ENCODE measurements at places on chromosomes 13 and 19.

DNA sequence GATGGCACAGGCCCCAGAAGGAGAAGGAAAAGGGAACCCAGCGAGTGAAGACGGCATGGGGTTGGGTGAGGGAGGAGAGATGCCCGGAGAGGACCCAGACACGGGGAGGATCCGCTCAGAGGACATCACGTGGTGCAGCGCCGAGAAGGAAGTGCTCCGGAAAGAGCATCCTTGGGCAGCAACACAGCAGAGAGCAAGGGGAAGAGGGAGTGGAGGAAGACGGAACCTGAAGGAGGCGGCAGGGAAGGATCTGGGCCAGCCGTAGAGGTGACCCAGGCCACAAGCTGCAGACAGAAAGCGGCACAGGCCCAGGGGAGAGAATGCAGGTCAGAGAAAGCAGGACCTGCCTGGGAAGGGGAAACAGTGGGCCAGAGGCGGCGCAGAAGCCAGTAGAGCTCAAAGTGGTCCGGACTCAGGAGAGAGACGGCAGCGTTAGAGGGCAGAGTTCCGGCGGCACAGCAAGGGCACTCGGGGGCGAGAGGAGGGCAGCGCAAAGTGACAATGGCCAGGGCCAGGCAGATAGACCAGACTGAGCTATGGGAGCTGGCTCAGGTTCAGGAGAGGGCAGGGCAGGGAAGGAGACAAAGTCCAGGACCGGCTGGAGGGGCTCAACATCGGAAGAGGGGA, 1.1 kb downstream of the PPP1R12C start:
- peak; percentile 91 for DNase-seq

DNA sequence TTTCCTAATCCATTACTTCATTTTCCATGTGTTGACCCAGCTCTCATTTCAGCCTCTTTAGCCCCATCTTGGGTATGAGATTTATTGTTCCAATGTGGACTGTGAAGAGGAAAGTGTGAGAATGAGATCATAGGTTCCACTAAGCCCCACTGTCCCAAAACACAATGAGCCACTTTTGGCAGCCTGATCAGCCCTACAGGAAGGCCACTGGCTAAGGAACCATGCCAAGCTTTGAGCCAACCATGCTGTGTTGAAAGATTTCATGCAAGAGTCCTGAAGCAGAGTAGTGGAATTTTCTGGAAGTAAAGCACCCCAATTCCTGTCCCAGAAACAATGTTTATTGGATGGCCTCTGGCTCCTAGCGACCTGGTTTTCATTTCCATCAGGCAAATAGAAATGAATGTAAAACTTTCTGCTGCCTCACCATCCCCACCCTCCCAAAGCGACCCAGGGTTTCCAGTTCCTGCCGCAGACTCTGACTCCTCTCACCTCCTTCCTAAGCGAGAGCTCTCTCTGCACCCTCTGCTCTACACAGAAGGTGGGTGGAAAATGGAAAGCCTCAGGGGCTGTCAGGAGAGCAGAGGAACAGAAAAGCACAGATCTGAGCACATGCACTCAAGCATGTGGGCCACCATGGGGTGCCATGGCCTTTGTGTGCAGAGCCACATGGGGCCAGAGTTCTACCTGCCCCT, 73.1 kb downstream of the KCTD12 start:
- no peak for DNase-seq

DNA sequence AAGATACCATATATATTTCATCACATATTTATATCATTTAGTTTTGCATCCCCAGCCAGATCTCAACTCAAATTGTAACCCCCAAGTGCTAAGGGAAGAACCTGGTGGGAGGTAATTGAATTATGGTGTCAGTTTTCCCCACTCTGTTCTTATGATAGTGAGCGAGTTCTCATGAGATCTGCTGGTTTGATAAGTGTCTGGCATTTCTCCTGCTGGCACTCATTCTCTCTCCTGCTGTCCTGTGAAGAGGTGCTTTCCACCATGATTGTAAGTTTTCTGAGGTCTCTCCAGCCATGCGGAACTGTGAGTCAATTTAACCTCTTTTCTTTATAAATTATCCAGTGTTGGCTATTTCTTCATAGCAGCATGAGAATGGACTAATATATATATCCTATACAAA, 462.5 kb upstream of the SLITRK5 start:
- DNase-seq = no peak

DNA sequence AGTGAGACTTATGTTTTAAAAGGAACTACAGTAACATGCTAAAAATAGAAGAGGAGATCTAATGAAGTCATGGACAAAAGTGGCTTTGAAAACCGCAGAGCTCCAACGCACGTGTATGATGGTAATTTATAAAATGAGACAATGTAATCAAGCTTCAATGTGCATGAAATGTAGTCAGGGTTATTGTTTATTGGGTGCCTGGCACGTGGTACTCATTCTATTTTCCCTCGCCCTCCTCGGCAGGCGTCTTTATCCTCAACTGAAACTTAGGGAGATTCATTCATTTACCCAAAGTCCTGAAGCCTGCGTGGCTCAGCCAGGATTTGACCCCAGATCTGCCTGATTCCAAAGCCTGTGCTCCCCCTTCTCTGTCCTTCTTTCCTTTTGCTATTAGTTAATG, 79.8 kb downstream of the CHST8 start:
- no peak for DNase-seq

GRCh38 chr19:33450689-33451088, 70.9 kb downstream of the PEPD start:
- no peak for DNase-seq

DNA sequence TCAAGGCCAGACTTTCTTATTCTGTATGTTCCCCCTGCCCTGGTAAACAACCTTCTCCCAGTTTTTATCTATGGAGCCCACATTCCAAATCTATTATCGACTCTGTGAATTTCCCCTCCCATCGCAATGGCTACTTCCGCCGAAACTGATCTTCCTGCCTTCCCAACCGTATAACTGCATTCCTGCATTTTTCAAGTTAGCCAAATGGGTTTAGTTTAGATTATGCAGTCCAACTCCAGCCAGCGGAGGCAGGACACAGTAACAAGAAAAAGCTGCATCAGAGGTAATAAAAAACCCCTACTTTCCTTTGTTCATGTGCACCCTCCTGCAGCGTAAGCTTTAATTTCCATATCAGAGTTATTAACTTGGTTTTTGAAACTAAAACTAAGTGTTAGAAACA, 112.2 kb upstream of the ZNF91 start:
- no peak for DNase-seq

GRCh38 chr13:24361113-24361512, 51.7 kb downstream of the C1QTNF9 start:
- no peak for DNase-seq

DNA sequence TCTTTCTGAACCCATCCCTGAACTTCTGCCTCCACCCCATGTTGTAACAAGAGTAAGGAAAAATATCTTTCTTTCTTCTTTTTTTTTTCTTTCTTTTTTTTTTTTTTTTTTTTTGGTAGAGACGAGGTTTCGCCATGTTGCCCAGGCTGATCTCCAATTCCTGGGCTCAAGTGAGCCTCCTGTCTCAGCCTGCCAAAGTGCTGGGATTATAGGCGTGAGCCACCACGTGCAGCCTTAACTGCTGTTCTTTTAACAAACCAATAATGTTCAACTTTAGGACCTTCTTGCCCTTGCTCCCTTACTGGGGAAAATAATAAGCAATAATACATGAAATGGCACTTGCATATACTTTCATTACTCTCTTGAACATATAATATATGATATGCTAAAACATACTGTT, 19.6 kb downstream of the GPR183 start:
- no peak for DNase-seq

GRCh38 chr13:39895254-39895653, 239.8 kb downstream of the COG6 start:
- peak; percentile 40 for DNase-seq

DNA sequence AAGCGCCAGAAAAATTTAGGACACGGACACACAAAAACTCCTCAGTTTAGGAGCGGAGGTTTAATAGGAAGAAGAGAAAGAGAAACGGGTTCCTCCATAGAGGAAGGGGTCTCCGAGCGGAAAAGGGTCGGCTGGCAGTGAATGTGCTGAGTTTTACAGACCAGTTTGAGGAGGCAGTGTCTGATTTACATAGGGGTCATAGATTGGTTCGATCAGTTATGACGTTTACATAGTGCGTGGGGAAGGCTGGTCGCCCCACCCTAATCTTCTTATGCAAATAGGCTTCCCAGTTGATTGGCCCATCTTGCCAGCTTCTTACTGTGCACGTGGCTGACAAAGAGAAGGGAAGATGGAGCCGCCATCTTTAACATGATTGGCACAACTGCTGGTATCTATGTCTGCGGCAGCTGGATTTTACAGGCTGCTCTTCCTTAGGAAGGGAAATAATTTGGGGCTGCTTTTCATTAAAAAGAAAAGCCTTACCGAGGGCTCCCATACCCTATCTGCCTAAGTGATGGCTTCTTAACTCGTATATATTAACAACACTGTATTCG, 1.2 kb upstream of the ZNF225 start:
- peak; percentile 33 for DNase-seq

DNA sequence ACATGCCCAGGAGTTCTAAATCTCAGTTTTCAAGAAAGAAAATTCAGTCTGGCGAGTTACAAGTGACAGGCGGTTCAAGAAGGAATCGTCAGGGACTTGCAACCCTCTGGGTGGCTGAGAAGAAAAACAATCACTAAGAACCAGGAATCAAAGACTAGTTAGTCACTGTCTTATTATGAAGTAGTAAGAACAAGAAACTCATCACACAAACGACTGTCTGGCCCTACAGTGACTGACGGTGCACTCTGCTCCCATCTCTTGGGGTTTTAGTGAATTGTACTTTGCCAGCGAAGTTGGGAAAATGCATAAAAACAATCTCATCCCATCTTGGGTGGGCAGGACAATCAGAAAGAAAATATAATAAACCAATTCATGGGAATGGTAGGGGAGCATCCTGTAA, 63.7 kb upstream of the SACS start:
- DNase-seq = no peak

DNA sequence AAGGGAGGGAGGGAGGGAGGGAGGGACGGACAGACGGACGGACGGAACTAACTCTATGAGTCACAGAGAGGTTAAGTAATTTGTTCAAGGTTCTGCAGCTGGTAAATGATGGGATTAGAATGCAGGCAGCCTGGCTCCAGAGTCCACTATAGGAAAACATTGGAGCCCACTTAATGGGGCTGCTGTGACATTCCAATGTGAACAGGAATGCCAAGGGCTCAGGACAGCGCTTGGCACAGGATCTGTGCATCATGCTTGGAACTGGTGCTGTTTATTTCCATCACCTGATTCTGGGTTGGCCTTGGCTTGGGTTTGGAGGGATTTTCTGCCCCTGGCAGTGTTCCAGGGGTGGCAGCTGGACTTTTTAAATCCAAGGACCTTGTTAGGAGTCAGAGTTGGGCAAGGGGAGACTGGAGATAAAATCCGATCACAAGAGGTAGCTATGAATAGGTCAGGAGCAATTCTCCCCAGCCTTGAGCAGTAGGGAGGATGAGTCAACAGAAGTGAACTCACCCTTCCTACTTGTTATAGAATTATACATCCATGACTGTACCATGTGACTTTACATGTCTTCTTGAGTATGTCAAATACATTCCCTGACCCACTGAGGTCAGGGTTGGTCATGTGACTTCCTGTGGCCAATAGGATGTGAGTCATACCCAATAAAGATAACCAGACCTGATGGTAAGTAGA, 7.8 kb upstream of the HIF3A start:
- peak; percentile 60 for DNase-seq

DNA sequence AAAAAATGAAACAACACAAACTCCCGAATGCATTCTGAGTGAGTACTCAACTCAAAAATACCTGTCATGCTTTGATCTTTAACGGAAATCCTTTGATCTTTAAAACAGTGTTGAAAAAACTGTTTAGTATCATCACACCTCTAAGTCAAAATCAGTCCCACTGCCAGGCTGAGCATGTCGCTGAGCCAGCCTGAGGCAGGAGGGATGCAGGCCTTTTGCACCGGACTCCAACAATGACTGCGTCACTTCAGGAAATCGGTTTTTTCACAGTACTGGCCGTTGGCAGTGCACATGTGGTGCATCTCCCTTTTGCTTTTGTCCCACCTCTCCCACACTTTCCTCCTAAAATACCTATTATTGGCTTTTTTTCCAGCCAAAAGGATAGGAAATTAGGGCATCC, 78.2 kb downstream of the SHISA2 start:
- no peak for DNase-seq

GRCh38 chr19:18833849-18834643, 2.3 kb downstream of the UPF1 start:
- DNase-seq = no peak
